ENCODE measurements at places on chromosomes 13 and 19.
A peak's percentile ranks its signal among the peaks of the same experiment; 100 is the strongest.

GRCh38 chr13:73933795-73934194 is 200.4 kb downstream of the KLF12 start:
- DNase-seq = no peak

- DNase-seq = no peak
These were observed 4.3 kb upstream of the UTP14C start for GRCh38 chr13:52020191-52020590.

DNA sequence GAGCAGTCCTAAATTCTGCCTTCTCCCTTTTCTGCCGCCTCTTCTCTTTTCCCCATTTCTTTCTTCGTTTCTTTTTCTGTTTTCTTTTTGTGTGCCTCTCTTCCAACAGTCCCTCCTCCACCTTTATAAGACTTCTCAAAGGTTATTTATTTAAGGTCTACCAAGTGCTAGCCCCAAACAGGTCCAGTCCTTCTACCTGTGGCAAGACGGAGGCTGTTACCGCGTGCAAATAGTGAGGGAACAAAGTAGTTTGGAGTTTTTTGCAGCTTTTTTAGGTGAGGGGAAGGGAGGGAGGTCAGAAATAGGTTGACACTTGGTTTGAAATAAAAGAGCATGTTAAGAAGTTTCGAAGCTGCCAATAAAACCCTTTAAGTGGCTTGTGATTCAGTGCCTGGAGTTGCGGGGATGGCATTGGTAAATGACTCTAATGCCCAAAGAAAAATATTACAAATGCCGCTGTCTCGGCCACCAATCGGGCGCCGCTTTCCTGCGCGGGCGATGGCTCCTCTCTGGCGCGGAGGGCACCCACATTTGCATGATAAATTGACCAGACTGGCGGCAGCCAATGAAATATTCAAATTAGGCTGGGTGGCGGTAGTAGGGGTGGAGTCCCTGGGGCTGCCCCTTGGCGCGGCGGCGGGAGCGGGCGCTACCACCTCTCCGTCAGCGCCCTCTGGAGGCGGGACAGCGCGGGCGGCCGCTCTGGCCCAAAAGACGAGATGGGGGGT is 7.5 kb upstream of the TSHZ3 start:
- DNase-seq = no peak

GRCh38 chr19:4971816-4972495 is 3.0 kb downstream of the KDM4B start:
- no peak for DNase-seq

GRCh38 chr19:45110851-45111266 is 17.9 kb downstream of the PPP1R37 start:
- DNase-seq = no peak

- DNase-seq = no peak
These were observed 533.6 kb downstream of the MYO16 start for GRCh38 chr13:109163037-109163379.

GRCh38 chr19:42325896-42326771 is 699 bp downstream of the MEGF8 start:
- peak; percentile 23 for DNase-seq

- DNase-seq = no peak
These were observed 19.8 kb upstream of the ISYNA1 start for GRCh38 chr19:18457483-18458331.

DNA sequence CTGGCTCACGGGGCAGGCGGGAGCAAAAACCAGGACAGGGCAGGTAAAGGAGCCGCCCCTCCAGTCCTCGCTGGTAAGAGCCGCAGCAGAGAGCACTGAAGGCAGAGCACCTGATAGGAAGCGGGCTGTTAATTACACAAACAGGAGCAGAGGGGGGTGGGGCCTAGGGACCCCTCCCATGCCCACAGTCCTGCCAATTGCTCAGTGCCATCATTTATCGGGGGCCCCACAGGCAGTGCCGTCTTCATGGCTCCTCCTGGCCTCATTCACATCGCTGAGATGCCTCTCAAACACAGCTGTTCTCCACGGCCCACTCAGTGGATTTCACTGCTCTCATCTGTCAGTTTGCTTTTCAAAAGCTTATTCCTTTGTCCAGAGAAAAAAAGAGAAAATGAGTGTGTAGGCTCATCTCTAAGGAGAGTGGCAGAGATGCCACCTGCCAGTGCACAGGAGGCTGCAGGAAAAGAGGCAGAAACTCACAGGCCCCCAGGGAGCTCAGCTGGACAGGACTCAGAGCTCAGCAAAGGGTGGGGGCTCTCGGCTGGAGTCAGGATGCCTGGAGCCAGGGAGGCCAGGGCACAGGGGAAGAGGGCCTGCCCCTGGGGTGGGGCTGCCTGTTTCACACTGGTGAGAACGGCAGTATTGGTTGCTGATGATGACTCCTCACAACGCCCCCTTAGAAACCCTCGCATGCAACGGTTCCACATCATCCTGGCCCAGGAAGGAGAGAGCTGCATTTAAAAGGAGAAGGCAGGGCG is 174.6 kb downstream of the COL4A1 start:
- no peak for DNase-seq

- DNase-seq = peak; percentile 85
These were observed 83.2 kb upstream of the MCF2L start for GRCh38 chr13:112885782-112886268.

DNA sequence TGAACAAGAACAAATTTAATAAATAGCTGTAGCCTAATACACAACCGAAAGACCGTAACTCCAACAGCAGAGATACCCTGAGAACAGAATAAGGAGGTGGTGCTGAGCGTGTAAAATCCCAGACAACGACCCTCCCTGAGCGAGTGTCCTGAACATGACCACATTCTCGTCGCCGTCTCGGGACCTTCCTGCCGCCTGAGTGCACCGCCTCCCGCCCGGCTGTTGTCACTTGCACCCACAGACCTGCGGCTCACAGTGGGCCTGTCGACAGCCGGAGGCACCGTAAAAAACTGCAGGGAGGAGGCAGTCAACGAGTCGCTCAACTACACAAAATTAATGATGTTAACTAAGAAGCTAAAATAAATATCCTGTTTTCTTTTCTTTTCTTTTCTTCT is 35.8 kb upstream of the GRTP1 start:
- no peak for DNase-seq

DNA sequence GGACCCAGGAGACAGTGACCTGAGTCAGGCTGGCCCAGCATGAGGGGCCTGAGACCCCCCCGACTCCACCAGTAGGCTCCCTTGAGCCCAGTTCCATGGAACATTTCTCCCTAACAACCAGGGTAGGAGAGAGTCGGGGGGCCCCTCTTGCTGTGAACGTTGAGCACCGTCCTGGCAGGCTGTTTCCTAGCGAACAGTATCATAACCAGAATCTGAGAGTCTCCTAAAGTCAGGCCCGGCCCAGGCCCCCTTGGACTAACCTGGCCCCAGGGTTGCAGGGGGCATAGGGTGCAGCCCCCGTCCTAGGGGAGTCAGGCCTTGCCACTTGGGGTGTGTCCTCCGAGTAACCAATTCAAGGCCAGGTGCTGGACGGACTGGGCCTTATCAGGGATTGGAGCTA is 13.7 kb downstream of the TMEM150B start:
- DNase-seq = no peak

- DNase-seq = no peak
These were observed 69.0 kb downstream of the LRCH1 start for GRCh38 chr13:46621792-46622629.

GRCh38 chr19:51572908-51573307 is 1.8 kb downstream of the ZNF175 start:
- DNase-seq = peak; percentile 8

GRCh38 chr19:12955996-12956395 is 1.0 kb downstream of the GADD45GIP1 start:
- DNase-seq = no peak

- DNase-seq = no peak
These were observed 73.6 kb downstream of the SIPA1L3 start for GRCh38 chr19:37980419-37981170.

DNA sequence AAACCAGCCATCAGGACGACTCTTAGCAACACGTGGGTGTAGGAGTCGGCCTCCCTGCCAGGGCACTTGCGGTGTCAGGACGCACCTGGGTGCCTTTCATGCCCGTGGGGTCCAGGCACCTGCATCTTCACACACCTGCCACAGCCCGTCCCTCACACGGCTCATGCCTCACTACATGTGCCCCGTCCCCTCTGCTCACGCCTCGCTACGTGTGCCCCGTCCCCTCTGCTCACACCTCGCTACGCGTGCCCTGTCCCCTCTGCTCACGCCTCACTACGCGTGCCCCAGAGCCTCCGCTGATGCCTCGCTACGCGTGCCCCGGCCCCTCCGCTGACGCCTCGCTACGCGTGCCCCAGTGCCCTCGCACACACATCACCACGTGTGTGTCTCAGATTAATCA is 58.0 kb upstream of the F7 start:
- DNase-seq = no peak

GRCh38 chr13:99865420-99865930 is 106.1 kb downstream of the ZIC5 start:
- DNase-seq = no peak

- no peak for DNase-seq
These were observed 3.0 kb upstream of the KCTD12 start for GRCh38 chr13:76889254-76889653.

- DNase-seq = peak; percentile 47
These were observed at the start of gene KCNN4 for GRCh38 chr19:43780706-43781525. TSS of gene KCNN4 (minus strand) at chr19:43780973. CDS start at chr19:43780861, 112 bp downstream.

- DNase-seq = no peak
These were observed 19.2 kb downstream of the UTP14C start for GRCh38 chr13:52043675-52044074.

DNA sequence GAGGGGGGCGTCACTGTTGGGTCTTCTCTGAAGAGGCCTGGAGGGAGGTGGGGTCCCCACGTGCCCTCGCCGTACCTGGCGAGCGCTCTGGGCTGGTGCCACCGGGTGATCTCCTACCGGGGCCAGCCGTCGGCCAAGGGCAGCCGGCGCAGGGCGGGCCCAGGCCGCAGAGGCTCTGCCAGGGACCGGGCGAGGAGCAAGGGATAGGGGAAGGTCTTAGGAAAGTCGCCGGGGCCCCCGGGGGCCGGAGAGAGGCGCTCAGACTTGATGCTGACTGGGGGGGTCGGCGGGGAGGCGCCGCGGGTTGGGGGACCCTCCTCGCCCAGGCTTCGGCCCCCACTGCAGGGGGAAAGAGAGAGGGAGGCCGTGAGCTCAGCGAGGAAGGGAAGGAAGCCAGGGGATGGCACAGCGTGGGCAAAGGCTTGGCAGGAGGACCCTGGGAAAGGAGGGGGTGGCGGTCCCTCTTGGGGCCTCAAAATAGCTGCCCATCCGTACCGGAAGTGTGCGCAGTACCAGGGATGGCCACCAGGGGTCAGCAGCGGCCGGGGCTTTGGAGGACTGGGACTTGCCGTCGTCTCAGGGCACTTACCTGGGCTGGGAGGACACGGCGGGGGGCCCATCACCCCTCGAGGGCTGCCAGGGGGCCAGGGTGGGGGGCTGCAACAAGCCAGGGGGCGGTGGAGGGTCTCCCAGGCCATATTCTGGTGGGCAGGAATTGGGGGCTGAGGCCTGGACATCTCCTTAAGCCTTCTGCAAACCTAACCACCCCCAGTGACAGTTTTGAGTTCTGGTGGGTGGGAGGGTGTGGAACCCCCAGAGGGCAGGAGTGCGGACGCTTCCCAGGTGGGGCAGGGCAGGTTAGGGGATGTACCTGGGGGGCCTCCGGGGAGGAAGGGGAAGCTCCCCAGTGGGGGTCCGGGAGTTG is 7.7 kb upstream of the TMEM161A start:
- DNase-seq = peak; percentile 50

DNA sequence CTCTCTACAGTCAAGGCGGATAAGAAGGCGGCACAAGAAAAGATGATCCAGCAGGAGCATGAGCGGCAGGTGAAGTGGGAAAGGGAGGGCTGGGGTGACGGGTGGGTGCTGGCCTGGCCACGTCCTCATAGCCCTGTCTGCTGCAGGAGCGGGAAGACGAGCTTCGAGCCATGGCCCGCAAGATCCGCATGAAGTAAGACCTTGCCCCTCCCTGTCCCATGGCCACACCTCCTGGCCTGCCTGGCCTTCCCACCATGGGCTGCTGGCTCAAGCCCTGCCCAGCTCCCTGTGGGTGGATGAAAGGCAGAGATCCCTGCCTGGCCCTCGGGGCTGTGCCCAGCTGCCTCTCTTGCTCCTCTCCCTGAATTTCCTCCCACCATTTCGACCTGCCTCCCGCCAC is 7.2 kb downstream of the ZNF296 start:
- DNase-seq = no peak

GRCh38 chr13:112325142-112325808 is 50.9 kb upstream of the SPACA7 start:
- no peak for DNase-seq

DNA sequence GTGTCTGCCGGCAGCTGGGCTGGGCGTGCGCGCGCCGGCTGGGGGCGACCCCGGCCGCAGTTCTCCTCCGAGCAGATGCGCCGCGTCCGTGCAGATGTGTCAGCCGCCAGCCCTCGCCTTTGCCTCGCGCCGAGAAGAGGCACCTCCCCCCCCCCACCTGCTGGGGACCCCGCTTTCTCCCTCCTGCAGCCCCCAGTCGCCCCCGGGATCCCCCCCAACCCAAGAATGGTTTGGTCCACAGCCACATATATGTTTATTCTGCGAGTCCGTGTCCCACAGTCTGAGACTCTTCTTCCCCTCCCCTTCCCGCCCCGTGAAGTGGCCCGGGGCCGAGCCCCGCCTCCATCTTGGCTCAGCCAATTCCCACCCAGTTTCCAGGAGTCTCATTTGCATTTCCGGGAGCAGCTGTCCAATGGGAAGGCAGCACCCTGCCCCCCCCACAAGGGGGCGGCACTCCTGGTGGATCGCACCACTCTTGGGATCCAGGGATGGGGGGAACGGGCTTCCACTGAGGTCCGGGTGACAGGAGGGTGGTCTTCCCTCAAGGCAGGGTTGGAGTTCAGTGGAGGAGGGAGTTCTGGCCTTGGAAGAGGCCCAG is 8.6 kb downstream of the ISOC2 start:
- DNase-seq = peak; percentile 60

GRCh38 chr13:94753327-94753726 is 41.0 kb upstream of the SOX21 start:
- DNase-seq = no peak

GRCh38 chr19:23547816-23548430 is 139.1 kb downstream of the ZNF675 start:
- no peak for DNase-seq

DNA sequence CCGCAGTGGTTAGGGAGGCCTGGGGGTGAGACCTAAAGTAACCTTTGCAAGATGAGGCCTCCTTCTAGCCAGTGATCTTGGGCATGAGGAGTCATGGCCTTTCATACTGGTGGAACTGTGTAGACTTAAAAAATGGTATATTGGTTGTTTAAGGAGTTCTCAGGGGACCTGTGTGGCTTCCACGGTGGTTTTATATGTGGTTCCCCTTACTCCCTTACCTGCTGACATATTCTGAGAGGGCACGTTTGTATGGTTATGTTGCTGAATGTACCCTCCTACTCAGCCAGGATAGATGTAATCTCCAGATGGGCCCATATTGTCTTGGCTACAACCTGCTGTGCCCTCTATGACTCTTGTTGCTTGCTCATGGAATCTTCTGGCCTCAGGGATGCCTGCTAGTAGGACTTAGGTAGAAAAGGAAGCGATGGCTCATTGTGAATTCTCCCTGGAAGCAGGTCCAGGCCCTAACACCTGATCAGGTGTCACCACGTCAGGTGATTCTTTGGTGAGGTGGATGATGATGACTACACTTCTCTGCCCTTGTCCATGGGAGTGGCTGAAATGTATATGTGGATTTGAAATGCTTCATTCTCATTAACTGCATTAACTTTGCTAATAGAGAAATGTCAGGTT is 1.8 kb downstream of the ZNF460 start:
- no peak for DNase-seq

GRCh38 chr13:113115363-113116205 is 7.0 kb upstream of the F10 start:
- no peak for DNase-seq
